Upper lobe of right lung (tissue), 1 donor: ENCODE measurements at places on chromosomes 5 and 9. TPM values are rescaled to one million over a fixed set of nuclear protein-coding genes. Genes with fewer than 3 reads are reported as not detected.

The SPINK1 gene
- not detected for total RNA-seq

The SURF2 gene
- total RNA-seq, result 12.0 TPM

The NEUROG1 gene
- total RNA-seq, result not detected

DNA sequence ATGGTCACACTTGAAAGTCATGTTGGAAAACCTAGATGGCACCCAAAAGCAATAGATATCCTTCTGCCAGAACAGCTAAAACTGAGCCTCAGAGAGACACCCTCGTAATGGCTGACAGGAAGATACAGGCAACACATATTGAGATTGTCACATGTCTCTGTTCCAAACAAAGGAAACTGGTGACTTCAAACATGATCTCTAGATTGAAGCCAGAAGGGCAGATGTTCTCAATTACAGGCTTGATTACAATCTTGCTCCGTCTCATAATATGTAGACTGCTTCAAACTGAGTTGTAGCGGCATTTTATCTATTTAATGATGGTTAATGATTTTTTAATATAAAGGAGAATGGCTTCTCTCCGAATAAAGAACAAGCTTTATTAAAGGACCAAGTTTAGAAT, 774.3 kb downstream of the KCTD16 start:
- no peak overlapping the region for H3K27ac ChIP-seq
- no peaks in the 10 kb centered on the region for H3K27me3 ChIP-seq
- no peaks in the 10 kb centered on the region for H3K4me1 ChIP-seq
- no peak overlapping the region for H3K4me3 ChIP-seq
- DNase-seq, result no peak

- no peaks in the 10 kb centered on the region for H3K27me3 ChIP-seq
- H3K36me3 ChIP-seq, result no peaks in the 10 kb centered on the region
- H3K4me3 ChIP-seq, result no peak overlapping the region
- no peaks in the 10 kb centered on the region for H3K4me1 ChIP-seq
Measured at GRCh38 chr9:18396102-18396728, 77.7 kb upstream of the ADAMTSL1 start.

DNA sequence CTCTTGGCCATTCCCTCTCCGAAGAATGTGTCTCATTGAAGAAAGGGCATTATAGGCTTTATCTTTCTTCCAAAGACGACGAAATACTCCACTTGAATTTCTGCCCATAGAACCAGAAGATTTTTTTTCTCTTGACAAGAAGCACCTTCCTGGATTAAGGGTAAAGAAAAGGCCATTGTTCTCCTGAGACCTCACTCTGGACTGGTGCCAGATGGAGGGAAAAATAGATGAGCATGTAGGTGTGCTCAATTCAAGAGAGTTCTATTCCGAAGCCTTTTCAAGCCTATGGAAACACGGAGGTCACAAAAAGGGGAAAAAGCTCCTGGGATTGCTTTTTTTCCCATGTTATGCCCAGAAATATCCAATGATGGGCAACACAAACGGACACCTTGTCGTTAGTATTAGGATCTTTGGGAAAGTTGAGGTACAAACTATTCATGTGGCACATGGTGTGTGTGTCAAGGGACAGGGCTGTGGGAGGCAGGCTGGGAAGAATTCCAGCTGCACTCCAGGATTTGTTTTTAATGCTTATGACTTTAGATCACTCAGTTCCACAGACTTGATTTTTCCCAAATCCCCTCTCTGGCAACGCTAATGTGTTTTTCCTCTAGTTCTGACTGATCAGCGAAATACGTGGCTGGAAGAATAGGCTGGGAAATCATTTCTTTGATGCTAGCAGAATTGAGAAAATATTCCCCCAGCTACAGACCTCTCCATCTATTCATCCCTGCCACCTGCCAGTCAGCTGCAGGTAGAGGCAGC, 89.9 kb downstream of the SIL1 start:
- H3K27ac ChIP-seq, result no peak overlapping the region
- H3K27me3 ChIP-seq, result no peaks in the 10 kb centered on the region
- no peaks in the 10 kb centered on the region for H3K36me3 ChIP-seq
- DNase-seq, result no peak
- H3K4me3 ChIP-seq, result no peak overlapping the region

- H3K4me1 ChIP-seq, result no peaks in the 10 kb centered on the region
- no peak for DNase-seq
- H3K27me3 ChIP-seq, result no peaks in the 10 kb centered on the region
- no peaks in the 10 kb centered on the region for H3K36me3 ChIP-seq
- H3K27ac ChIP-seq, result no peak overlapping the region
Measured at GRCh38 chr5:15191012-15191411, 309.0 kb upstream of the FBXL7 start.

DNA sequence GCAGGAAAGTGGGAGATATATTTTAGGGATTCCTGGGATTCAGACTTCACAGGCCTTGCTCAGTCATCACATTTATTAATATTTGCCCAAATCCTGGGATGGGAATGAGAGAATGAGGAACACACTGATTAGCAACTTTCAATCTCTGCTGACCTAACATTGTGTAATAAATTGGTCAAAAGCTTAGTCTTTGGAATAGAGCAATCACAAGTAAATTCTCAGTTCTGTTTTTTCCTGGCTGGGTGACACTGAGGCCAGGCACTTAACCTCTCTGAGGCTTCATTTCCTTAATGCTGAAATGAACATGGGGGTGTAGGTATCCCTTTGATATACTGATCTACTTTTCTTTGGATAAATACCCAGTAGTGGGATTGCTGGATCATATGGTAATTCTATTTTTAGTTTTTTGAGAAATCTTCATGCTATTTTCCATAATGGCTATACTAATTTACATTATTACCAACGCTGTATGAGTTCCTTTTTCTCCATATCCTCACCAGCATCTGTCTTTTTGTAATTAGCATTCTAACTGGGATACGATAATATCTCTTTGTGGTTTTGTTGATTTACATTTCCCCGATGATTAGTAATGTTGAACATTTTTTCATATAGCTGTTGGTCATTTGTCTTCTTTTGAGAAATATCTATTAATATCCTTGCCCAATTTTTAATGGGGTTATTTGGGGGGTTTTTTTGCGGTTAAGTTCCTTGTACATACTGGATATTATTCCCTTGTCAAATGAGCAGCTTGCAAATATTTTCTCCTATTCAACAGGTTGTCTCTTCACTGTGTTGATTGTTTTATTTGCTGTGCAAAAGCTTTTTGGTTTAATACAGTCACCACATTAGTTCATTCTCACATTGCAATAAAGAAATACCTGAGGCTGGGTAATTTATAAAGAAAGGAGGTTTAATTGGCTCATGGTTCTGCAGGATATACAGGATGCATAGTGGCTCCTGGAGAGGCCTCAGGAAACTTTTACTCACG, 36.8 kb upstream of the NIPBL start:
- no peaks in the 10 kb centered on the region for H3K27me3 ChIP-seq
- H3K36me3 ChIP-seq, result no peaks in the 10 kb centered on the region
- no peak overlapping the region for H3K27ac ChIP-seq
- no peaks in the 10 kb centered on the region for H3K4me1 ChIP-seq

DNA sequence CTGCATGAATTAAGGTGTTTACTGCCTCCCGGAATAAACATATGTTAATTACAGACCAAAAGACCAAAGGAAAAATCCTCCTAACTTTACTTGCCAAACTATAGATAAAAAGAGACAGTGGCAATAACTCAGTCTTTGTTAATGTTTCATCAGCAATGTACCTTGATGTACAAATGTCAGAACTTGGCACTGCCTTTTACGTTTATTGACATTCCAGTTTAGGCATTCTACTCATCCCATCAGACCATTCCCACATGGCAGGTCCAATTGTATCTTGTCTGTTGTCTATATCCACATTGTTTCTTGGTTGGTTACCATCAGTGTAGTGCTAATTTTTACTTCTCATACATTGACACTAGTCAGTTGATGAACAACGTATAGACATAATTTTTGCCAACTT, 85.5 kb downstream of the TEX10 start:
- no peaks in the 10 kb centered on the region for H3K27me3 ChIP-seq
- no peak overlapping the region for H3K27ac ChIP-seq
- no peak for DNase-seq

DNA sequence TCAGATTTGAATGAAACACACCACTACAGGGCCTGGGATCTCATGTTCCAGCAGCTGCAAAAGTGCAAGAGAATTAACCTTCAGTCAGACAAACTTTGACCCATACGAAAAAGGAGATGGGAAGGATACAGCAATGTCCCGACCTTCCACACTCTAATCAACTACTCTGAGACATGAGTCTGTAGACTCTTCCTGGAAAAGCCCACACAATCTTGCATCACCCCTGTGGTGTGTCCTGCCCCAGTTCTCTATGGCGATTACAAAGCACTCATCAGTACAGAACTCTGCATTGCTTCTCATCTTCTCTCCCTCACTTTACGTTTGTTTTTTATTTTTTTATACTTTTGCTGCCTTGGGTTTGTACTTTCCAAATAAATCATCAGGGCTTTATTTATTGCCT, 241.0 kb upstream of the KIF2A start:
- no peak overlapping the region for H3K27ac ChIP-seq
- H3K36me3 ChIP-seq, result no peaks in the 10 kb centered on the region
- no peak for DNase-seq
- H3K4me1 ChIP-seq, result no peaks in the 10 kb centered on the region
- no peaks in the 10 kb centered on the region for H3K27me3 ChIP-seq

DNA sequence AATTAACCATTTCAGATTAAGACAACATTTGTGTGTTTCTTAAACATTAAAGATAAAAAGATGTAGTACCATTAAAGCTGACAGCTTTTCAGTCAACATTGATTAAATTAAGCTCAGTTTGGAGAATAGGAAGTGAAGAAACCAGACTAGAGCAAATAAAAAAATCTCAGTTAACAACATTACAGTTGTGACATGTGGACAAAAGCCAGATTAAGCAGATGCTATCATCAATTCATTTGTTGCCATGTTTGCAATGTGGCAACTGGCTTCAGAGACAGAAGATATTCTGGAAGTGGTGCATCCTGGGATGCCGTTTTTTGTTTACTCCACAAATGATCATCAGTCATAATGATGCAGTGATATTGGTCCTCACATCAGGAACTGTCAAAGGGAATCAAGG, 70.3 kb upstream of the CNTLN start:
- DNase-seq, result no peak
- no peaks in the 10 kb centered on the region for H3K4me1 ChIP-seq
- H3K36me3 ChIP-seq, result no peaks in the 10 kb centered on the region

DNA sequence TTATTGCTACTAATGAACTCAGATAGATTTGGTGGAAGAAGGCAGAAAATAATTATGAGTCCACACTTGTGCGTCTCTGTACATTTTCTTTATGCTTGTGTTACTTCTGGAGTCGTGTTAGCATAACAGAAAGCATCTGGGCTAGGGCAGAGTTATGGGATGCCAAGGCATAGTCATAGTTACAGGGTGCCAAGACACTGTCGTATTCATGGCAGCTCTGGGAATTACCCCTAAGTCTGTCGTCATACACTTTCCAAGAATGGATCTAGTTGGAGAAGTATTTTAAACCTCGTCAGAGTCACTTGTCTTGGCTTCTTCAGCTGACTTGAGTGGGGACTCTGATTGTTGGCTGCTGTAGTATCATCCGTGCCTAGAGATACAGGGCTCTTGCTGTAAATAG, 27.7 kb downstream of the CAMK4 start:
- no peaks in the 10 kb centered on the region for H3K36me3 ChIP-seq
- no peak overlapping the region for H3K27ac ChIP-seq

GRCh38 chr9:69325409-69326212, 596 bp downstream of the ENTREP1 start:
- H3K27me3 ChIP-seq, result peaks cover 6% of the 10 kb centered on the region
- peak overlapping the region; percentile 62 for H3K4me3 ChIP-seq
- H3K36me3 ChIP-seq, result no peaks in the 10 kb centered on the region

- no peaks in the 10 kb centered on the region for H3K36me3 ChIP-seq
- no peak for DNase-seq
- H3K27me3 ChIP-seq, result no peaks in the 10 kb centered on the region
- H3K4me1 ChIP-seq, result no peaks in the 10 kb centered on the region
- no peak overlapping the region for H3K4me3 ChIP-seq
- no peak overlapping the region for H3K27ac ChIP-seq
Measured at GRCh38 chr5:131883984-131884383, 61.5 kb downstream of the MEIKIN start.

DNA sequence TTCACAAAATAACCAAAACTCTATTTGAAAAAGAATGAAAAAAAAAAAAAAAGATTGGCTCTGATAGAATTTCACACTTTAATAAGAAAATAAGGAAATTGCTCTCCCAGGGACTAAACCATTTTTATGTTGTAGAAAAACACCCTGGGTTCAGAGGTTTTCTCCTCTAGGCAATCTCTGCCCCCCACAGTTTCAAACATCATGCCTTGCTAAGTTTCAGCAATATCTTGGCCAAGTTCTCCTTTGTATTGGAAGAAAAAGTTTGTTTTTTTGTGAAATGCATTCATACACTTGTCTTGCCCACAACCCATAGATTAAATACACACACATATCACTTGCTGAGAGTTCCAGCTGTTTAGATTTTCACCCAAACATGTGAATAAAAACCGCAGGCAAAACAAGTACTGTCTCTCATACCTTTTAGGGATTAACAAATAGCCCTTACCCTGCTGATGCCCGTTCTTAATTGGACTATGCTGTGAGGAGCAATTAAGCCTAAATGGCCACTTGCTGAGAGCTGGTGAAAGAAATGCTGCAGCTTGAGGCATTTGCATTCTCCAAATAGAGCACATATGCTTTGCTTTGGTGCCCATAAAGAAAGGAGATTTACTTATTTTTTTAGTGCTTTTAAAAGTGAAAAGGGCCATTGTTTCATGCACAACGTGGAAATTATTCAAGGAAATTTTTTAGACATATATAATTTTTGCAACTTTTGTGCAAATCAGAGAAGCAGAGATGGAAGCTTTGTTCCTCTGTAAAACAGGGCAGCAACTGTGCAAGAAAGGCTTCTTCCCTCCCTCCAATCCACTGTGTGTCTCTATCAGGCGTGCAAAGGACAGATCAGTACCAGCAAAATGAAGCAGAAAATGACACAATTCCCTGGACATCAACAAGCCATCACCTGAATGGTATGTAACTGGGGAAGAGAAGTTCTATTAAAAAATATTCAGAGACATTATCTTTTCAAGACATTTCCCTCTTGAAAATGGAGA, 262.4 kb upstream of the KIF2A start:
- H3K4me1 ChIP-seq, result no peaks in the 10 kb centered on the region
- DNase-seq, result no peak
- no peaks in the 10 kb centered on the region for H3K27me3 ChIP-seq
- H3K36me3 ChIP-seq, result no peaks in the 10 kb centered on the region

DNA sequence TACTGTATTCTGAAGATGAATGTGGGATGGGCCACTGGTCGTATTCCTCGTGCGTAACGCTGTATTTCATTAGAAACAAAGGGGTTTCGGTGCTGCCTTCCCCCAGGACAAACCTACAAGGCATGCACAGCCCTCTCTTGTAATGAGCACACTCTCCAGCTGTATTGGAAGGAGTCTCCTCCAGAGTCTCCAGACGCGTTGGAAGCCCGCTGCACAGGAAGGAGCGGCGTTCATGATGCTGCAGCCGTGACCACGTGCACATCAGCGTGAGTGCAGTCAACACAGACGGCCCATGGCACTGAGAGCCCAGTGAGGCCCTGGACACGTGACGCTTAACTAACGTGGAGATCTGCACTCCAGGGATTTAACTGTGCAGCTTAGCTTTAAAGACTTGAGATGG, 209.0 kb upstream of the IRX1 start:
- no peaks in the 10 kb centered on the region for H3K27me3 ChIP-seq
- no peaks in the 10 kb centered on the region for H3K36me3 ChIP-seq
- no peak overlapping the region for H3K4me3 ChIP-seq
- no peak overlapping the region for H3K27ac ChIP-seq
